ENCODE measurements at places on chromosomes 3 and 15.

- DNase-seq, result no peak
Measured at GRCh38 chr3:26498271-26498670, 124.3 kb upstream of the LRRC3B start.

DNA sequence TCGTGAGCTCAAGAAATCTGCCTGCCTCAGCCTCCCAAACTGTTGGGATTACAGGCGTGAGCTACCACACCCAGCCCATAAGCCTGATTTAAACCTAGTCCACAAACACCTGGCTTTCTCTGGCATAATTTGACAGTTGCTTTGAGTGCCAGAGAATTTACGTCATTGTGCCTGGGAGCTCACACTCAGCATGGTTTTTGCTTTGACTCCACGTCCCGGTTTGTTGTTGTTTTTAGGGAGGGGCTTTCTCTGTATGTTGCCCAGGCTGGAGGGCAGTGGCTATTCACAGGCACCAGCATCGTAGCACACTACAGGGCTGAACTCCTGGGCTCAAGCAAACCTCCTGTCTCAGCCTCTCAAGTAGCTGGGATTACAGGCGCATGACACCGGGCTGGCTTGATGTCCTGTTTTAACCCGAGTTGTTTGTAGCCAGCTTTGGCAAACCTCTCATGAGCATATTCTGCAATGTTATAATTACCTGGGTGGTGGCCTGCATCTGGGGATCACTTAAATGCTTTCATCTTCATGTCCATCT, 32.7 kb downstream of the CEMIP start:
- DNase-seq, result no peak

GRCh38 chr3:113873814-113874526, 35.4 kb downstream of the GRAMD1C start:
- no peak for DNase-seq

DNA sequence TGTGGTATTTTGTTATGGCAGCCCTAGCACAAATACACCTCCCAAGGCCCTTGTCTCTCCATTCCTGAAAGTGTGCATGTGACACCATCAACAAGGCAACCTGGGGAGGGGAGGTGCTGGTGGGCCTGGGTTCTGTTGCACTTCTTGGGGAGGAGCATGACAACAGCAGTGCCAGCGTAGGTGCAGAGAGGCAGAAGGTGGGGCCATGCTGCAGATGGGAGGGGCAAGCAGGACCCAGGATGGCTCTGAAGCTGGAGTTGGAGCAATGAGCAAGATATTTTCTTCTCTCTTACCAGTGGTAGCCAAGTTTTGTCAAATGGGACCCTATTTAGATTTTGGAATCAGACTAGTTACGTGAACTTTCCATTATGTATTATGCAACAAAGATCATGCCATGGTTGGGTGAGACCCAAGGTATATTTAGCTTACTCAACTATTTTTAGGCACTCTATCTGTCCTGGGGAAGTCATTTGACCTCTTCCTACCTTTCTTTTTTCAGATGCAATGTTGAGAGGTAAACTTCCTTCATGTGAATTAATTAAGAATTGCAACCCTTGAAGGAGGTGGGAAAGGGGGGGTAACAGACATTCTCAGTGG, 3.4 kb downstream of the FYCO1 start:
- no peak for DNase-seq

- DNase-seq, result no peak
Measured at GRCh38 chr3:25420885-25421284, 7.2 kb upstream of the RARB start.

GRCh38 chr3:64094713-64095079, 71.4 kb upstream of the PSMD6 start:
- no peak for DNase-seq

DNA sequence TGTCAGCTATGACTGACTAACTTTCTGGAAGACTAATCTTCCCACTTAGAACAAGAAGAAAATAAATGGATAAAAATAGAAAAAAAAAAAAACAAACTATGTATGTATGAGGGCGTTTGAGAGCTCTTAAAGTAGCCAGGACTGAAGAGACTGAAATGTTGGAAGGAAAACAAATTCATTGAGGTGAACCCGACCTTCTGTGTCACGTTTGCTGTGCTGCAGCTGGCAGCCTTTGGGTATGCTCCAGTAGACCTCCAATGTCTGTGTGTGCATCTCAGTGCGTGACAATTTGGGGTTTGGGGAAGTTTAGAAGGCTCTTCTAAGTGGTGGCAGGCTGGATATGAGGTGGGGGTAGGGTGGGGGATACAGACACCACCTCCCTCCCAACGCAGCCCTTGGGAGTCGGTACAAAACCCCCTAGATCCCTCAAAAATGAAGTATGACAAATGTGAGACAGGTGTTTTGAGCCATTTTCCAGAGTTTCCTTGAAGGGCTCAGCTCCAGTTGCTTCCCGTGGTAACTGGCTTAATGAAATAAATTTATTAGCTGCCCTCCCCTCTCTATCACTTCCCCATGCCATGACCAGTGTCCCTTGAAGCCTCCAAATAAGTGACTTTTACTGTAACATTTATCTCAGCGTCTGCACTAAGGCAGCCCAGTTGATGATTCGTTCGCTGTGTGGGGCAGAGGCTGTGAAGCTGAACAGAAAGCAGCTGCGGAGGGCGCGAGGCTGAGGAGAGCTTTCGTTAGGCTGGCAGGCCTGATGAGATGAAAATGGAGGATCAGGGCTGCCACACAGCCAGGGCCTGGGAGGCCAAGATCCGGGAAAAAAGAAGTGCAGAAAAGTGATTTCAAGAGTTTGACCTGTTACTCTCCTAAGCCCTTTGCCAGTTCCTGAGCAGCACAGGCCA, 34.9 kb upstream of the GABRB3 start:
- no peak for DNase-seq

DNA sequence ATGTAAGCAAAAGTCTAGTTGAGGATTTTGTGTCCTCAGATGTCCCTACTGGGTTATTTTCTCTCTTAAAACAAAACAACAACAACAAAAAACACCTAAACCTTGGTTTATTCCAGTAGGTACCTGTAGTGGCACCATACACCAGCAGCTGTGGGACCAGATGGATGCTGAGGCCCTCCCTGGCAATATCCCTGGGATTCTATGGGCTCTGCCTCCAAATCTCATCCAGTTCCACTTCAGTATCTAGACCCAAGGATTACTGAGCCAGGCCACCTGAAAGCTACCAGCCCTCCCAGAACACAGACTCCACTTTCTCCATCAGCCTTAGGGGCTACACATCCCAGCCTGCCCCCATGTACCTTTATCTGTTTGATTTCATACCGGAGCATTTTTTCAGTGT, 1.7 kb downstream of the TIMP4 start:
- no peak for DNase-seq

DNA sequence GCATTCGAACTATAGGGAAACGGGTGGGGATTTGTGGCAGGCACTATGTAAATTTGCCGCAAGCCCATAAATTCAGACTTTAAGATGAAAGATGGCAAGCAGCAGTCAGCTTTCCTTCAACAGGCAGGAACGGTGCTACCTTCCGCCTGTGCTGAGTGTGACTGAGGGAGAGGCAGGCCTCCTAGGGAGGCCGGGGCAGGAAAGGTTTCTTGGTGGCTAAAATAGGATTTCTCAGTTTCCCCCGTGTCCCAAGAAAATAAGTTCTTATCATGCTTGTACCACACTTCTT, 12.5 kb downstream of the FLNB start:
- DNase-seq, result no peak

GRCh38 chr15:60408463-60408981, 10.7 kb upstream of the ANXA2 start:
- DNase-seq, result no peak

DNA sequence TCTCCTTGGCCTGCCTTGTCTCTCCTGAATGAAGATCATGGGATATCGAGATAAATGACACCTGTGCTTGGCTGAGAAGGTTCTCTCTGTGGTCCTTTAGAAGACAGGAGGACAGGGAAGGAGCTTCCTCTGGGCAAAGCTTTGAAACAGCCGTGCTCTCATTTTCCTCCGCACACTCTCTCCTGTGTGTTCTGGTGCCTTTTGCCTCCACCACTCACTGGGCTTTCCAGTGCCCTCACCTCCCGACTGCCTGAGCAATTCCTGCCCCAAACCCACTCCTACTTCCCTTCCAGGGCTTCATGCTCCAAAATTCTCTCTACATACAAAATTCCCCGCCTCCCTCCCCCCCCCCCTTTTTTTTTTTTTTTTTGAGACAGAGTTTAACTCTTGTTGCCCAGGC, 32.3 kb downstream of the UPK1B start:
- DNase-seq, result no peak

DNA sequence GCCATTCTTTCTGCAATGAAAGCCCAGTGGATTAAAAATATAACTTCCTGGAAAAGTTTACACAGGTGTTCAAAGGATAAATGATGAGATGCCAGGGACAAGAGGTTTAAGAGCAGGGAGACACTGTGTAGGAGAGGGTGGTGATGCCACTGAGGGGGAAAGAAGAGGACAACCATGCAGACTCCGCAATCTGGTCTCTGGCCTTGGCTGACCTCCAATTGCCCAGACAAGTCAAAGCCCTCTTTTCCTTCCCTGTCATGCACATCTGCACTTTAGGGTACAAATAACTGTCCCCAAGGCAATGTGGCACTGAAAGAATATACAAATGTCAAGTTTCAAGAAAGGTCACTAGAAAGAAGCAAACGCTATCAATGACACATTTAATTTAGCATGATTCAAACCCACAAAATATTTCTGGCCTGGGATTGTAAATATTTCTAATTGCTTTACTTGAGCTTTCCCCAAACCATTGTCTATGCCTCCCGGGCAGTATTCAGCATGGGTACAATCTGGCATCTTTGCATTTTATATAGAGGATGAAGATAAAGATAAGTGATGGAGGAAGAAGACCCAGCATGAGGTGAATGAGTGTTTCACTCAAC, 319.4 kb downstream of the PLCL2 start:
- DNase-seq, result no peak

GRCh38 chr3:181694805-181695660, 16.7 kb upstream of the SOX2 start:
- DNase-seq, result no peak

GRCh38 chr3:160384639-160385318, 14.2 kb downstream of the IFT80 start:
- DNase-seq, result no peak

GRCh38 chr3:174089592-174089991, 692.0 kb downstream of the NLGN1 start:
- no peak for DNase-seq

DNA sequence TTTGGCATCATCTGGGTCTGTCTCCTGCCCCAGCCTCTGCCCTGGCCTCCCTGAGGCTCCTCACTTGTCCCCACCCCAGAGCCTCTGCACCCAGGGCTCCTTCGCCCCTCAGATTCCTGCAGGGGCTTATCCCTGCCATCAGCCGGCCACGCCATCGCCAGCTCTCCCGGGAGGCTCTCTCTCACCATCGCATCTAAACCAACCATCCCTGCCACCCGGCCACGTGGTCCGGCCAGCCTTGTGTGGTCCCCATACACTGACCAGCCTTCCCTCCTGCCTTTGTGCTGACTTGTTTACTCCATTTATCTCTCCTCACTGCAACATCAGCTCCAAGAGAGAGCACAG, 134.3 kb upstream of the IQSEC1 start:
- DNase-seq, result no peak

DNA sequence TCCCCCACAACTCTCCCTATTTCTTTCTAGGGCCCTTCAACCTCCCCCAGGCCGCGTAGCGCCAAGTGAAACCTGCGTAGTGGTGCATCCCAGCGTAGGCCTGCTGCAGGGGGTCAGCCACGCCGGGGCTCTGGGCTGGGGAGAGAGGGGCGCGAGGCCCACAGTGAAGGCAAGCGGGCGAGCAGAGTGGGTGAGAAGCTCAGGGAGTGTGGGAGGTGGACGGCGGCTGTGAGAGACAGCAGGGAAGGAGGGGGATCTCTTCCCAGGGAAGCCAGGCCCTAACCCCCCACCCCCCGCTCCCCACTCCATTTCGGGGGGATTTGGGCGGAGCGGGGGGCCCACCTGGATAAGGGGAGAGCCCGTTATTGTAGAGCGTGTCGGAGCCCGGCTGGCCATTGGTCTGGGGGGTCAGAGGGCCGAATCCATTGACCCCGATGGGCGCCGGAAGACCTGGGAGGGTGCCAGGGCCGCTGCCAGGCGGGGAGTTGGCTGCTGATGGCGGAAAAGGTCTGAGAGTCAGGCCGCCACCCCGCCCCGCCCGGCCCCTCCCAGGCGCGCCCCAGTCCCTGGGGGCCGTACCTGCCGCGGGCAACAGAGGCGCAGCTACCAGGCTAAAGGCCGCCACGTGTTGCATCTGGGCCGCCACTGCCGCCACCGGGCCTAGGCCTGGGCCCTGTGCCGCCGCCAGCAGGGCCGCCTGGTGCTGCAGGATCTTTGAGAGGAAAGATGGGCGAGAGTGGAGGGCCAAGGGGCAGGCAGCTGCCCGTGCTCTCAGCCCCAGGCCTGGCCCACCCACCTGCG, 16.6 kb upstream of the PARP6 start:
- DNase-seq, result no peak

DNA sequence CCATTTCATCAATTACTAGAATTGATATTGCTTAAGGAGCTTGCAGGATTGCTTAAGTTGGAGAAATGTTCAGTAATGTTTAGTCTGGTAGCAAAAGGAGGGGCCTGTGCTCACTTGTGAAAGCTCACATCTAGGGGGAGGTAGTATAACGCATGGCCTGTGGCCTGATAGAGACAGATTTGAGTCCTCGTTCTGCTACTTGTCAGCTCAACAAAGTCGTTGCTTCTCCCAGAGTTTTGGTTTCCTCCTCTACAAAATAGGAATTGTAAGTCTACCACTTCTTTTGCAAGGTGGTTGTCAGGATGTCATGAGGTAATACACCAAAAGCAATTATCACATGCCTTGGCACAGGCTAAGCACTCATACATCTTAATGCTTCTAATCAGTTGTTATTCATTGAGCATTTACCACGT, 1.3 kb downstream of the ST3GAL6 start:
- no peak for DNase-seq

- no peak for DNase-seq
Measured at GRCh38 chr3:57160076-57160764, 4.9 kb downstream of the IL17RD start.

DNA sequence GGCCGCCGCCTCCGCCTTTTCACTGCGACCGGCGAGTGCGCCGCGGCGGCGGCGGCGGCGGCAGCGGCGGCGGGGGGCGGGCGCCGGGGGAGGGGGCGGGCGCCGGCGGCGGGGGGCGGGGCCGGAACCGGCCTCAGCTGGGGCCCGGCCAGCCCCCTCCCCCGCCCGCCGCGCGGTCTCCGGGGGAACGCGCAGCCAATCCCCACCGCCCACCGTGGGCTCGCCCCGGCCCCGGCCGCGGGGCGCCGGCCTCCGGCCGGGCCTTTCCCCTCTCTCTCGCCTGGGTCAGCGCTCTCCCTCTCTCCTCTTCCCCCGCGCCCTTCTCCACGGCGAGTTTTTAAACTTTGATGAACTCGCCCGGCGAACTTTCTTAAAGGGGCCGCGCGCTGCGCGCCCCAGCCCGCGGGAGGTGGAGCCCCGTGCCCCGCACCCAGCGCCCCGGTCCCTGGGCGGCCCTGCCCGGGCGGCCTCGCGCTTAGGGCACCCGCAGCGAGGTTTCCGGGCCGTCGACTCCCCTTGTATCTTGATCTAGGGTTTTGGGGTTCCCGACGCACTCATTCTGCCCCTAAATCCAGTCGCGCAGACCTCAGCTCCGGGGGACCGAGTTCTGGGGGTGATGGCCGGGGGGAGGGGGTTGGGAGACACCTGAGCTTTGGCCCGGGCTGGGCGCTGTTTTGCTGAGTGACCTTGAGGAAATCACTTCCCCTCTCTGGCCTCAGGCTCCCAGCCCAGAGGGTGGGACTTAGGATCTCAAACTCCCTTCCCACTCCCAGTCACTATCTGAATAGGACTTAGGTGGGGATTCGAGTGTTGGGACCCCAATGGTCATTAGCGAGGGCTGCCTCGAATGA, at the start of gene RBPMS2:
TSS of gene RBPMS2 (minus strand) at position 39 of the 851 bp plus-strand sequence. CDS start 270 bp downstream, outside the sequence.
- DNase-seq, result no peak

GRCh38 chr3:28703843-28704242, 355.2 kb upstream of the AZI2 start:
- no peak for DNase-seq
